ENCODE measurements at places on chromosomes 7 and 10. TPM values are rescaled to one million over a fixed set of nuclear protein-coding genes. Genes with fewer than 3 reads are reported as not detected.

The SVOPL gene
- not detected for total RNA-seq

The SEMA3C gene
- 319 TPM for total RNA-seq

The MALRD1 gene
- total RNA-seq: 0.36 TPM

The METTL2B gene
- 13.5 TPM for total RNA-seq

The UTF1 gene
- total RNA-seq: not detected

The C10orf53 gene
- total RNA-seq: not detected

The LRRC17 gene
- 95.6 TPM for total RNA-seq

The TES gene
- 61.3 TPM for total RNA-seq

The TMEM273 gene
- not detected for total RNA-seq

The TMEM140 gene
- 12.1 TPM for total RNA-seq

The NUDT1 gene
- total RNA-seq: 8.3 TPM

The LEP gene
- total RNA-seq: under 0.01 TPM

The CREB3L2 gene
- total RNA-seq: 16.1 TPM

DNA sequence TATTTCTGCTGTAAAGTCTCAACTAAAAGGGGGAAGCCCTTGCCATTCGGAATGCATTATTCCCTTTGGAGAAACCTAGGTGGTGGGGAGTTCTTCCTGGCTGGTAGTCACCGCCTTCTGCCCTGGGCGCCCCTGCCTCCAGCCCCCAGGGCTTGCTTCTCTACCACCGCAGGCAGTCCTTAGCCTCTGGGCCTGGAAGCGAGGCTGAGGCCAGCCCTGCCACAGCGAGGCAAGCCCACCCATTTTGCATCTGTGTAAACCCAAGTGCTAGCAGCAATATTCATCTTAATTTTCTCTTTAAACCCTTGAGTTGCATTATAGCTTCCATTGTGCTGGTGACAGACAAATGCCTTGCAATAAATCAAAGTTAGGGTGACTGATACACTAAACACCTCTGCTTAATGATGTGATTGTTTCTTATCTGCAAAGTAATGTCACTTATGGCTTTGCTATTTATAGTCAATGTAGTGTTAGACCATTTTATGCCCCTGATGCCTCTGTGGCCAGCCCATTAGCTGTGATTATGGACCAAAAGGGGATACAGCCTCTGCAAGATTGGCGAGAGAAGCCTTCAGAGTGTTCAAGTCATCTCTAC lies 26.2 kb upstream of the MGMT start:
- no peak for DNase-seq

DNA sequence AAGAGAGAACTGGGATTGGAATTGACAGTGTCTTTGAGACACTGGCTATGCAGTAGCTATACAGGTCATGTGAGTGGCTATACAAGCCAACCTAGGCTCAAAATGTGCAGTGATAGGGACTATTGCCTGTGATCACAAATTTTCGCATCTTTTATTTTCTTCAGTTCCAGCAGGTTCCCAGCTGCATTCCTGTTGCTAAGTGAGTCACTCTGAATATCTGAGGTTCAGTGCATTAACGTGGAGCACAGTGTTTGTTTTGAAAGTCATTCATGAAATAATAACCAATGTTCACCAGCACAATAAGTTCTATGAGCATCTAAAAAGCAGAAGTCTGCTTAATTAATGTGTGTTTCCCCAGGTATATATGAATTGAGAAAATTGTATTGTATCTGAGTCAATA lies 1236.0 kb upstream of the CELF2 start:
- DNase-seq: no peak

GRCh38 chr7:23275912-23276311 lies 23.2 kb upstream of the MALSU1 start:
- no peak for DNase-seq

DNA sequence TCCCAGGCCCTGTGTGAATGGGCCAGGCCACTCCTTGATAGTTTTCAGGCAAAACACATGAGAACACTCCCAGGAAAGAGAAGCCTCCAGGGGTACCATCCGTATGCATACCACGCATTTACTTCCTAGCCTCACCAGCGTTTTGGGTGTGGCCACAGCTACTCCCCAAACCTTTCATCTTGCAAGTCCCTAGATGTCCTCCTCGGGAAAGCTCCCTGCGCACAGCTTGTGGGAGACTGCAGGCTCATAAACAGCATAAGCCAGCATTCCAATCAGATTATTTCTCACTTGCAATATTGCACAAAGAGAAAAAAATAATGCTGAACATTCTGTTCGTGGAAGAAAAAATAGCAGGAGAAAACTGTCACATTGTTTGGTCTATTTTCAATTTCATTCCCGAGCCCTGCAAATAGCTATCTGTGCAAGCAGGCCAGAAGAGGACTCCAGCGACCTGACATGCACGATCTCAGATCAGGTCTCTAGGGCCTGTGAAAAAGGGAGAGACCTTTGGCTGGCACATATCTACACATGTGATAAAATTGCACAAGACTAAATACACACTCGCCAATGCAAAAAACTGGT lies 175.6 kb downstream of the PLXNA4 start:
- peak; percentile 33 for DNase-seq

GRCh38 chr7:107958764-107959526 lies 44.0 kb downstream of the LAMB1 start:
- peak; percentile 91 for DNase-seq

DNA sequence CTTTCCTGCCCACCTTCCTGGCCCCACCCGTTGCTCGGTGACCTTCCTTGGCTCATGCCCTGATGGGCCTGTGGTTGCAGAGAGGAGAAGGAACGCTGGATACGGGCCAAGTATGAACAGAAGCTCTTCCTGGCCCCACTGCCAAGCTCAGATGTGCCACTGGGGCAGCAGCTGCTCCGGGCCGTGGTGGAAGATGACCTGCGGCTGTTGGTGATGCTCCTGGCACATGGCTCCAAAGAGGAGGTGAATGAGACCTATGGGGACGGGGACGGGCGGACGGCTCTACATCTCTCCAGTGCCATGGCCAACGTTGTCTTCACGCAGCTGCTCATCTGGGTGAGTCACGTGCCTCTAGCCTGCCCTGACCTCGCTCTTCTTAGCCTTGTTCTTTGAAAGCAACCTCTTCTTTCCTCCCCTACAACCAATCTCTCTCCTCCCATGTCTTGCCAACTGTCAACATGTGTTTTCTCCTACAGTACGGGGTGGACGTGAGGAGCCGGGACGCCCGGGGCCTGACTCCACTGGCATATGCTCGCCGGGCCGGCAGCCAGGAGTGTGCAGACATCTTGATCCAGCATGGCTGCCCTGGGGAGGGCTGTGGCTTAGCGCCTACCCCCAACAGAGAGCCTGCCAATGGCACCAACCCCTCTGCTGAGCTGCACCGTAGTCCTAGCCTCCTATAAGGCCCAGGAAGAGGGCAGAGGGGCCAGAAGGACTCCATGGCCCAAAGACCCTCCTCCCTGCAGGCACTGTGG lies 24.1 kb downstream of the GBX1 start:
- no peak for DNase-seq

- DNase-seq: no peak
Observed at GRCh38 chr10:12448340-12448728, 99.0 kb downstream of the CAMK1D start.

DNA sequence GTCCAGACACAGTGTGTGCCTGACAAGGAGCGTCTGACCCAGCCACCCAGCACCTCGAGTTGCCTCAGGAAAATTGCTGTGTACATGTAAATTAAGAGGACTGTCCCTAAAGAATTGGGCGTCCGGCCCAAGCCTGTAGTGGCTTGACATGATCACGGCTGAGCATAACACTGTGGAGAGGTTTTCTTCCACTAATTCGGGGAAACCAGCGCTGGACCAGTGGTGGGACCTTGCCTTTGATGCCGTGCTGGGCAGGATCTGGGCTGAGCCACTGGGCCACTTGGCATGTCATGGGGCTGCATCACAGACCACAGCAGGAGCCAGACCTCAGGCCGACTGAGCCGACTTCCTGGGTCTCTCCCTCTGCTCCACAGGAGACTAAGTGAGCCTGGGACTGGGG lies 282.5 kb downstream of the GLRX3 start:
- DNase-seq: no peak

- DNase-seq: no peak
Observed at GRCh38 chr7:15862781-15863165, 176.3 kb upstream of the MEOX2 start.

DNA sequence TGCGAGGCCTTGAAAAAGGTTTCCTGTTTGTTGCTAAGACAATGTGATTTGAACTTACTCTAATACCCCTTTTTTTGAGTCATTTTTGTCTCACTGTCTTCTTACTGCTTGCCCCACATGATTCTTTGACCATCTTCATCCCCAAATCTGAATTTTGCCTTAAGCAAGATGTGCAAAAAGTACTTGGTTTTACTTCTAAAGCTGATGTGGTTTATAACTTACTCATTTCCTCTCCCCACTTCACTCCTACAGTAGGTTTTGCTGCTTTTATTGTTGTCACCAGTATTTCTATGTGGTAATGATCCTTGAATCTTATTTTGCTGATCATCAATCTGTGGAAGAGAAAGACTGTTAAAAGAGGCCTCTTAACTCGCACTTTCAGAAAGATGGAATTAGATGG lies 396.4 kb downstream of the SDK1 start:
- DNase-seq: no peak

GRCh38 chr7:38704751-38705150 lies 73.6 kb upstream of the AMPH start:
- peak; percentile 39 for DNase-seq

GRCh38 chr10:5862360-5862961 lies 27.2 kb downstream of the ANKRD16 start:
- no peak for DNase-seq

DNA sequence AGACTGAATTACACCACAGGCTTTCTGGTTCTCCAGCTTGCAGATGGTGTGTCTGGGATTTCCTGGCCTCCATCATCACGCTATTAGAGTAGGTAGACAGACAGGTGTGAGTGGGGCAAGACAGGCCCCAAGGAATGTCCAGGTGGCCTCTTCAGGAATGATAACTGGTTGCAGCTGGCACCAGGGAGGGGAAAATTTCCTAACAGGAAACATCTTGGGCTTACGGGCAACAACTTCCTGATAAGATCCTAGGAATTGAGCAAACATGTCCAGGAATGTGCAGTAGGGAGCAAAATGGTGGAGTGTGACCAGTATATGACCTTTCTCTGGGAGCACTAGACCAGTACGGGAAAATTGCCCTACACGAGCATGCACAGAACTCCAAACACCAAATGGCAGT lies 11.3 kb downstream of the XRCC2 start:
- DNase-seq: peak; percentile 29

GRCh38 chr10:114647545-114648138 lies 10.4 kb downstream of the ABLIM1 start:
- DNase-seq: peak; percentile 28

DNA sequence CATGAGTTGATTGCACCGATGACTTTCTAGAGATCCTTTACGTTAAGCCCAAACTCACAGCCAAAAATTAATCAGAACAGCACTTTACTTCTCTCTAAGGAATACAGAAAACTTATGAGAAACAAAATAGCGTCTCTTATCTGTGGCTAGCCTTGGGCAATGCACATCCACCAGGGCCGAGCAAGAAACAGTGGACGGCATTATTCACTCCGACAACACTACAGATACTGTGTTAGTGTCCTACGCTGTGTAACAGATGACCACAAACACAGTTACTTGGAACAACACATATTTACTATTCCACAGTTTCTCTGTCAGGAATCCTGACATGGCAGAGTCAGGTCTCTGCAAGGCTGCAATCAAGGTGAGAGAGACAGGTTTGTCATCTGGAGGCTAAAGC lies 598.3 kb upstream of the ADARB2 start:
- no peak for DNase-seq

- DNase-seq: peak; percentile 100
Observed at GRCh38 chr7:44633254-44634186, 27.1 kb downstream of the OGDH start.

DNA sequence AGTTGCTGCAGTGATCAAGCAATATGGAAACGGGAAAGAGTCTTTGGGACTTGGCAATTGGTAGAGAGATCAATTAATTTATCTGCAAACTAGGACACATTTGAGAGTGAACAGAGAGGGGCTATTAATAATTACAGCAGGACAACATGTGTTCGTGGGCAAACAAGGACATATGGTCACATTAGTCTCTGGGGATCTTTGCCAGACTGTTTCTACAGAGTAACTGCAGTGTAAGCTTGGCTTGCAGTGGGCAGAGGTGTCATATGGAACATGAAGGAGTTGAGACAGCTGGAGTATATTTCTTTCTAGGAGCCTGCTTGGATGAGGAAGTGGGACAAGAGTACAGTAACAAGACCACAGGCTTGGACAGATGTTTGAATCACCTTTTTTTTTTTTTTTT lies 232.1 kb upstream of the LYZL1 start:
- DNase-seq: no peak

- DNase-seq: peak; percentile 80
Observed at GRCh38 chr10:51010977-51011376, 63.3 kb upstream of the PRKG1 start.

Data from fibroblast of the aortic adventitia (primary cell).